ENCODE measurements at places on chromosomes 4 and X. TPM values are rescaled to one million over a fixed set of nuclear protein-coding genes. Genes with fewer than 3 reads are reported as not detected.

DNA sequence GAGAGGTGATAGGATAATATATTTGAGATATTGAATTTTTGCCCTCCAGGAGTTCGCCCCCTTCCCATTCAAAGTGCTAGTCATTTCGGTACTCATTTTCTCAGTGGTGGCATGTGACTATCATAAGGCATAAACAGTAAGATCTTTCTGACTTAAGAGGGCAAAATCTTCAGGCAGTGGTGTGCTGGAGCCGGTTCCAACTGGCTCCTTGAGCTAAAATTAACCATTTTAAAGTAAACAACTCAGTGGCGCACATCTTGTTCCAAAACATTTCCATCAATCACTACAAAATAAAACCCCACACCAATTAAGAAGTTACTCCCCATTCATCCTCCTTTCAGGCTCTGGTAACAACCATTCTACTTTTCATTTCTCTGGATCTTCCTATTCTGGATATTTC, 43.3 kb downstream of the LUZP4 start:
- DNase-seq: no peak
- H3K27ac ChIP-seq: no peak overlapping the region
- H3K36me3 ChIP-seq: no peaks in the 10 kb centered on the region
- H3K27me3 ChIP-seq: peaks cover 68% of the 10 kb centered on the region
- H3K4me1 ChIP-seq: no peaks in the 10 kb centered on the region

- DNase-seq: no peak
- no peaks in the 10 kb centered on the region for H3K27me3 ChIP-seq
- no peak overlapping the region for H3K4me3 ChIP-seq
- no peak overlapping the region for H3K27ac ChIP-seq
- H3K36me3 ChIP-seq: no peaks in the 10 kb centered on the region
Measured at GRCh38 chr4:100823993-100824323, 306.1 kb upstream of the EMCN start.

- no peaks in the 10 kb centered on the region for H3K36me3 ChIP-seq
- no peak overlapping the region for H3K4me3 ChIP-seq
- no peak overlapping the region for H3K27ac ChIP-seq
- no peak for DNase-seq
- H3K4me1 ChIP-seq: peaks cover 10% of the 10 kb centered on the region
Measured at GRCh38 chrX:125093852-125094251, 225.8 kb upstream of the TEX13C start.

DNA sequence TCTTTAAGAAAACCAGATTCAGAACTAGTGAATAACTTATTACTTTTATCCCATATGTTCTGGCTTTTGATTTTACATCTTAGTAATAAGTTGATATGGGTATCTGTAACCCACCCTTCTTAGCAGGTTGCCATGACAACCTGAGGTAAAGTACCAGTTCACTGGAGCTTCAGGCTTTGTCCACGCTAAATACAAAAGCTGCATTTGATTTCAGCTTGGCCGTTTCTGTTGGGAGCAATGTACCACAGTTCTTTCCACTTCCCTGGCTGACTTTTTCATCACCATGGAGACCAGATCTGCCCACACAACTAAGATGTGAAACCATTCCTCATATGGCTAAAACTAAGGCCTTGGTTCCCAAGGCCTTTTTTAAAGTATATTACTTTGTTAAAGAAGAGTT, 26.1 kb downstream of the KLHL34 start:
- H3K4me1 ChIP-seq: no peaks in the 10 kb centered on the region
- H3K27me3 ChIP-seq: peaks cover 25% of the 10 kb centered on the region
- no peak overlapping the region for H3K4me3 ChIP-seq

The FAM133A gene
- total RNA-seq: not detected

The EMCN gene
- not detected for total RNA-seq

GRCh38 chrX:18617407-18617750, 54.5 kb downstream of the RS1 start:
- DNase-seq: peak; percentile 75
- peak overlapping the region; percentile 40 for H3K27ac ChIP-seq
- H3K4me3 ChIP-seq: peak overlapping the region; percentile 19
- H3K27me3 ChIP-seq: no peaks in the 10 kb centered on the region
- peaks cover 15% of the 10 kb centered on the region for H3K36me3 ChIP-seq
